SK-N-SH (cell line): ENCODE measurements at places on chromosomes 16 and 17. TPM values are rescaled to one million over a fixed set of nuclear protein-coding genes. Genes with fewer than 3 reads are reported as not detected.
A peak's percentile ranks its signal among the peaks of the same experiment; 100 is the strongest.

- H3K27ac ChIP-seq, result no peak overlapping the region
- H3K27me3 ChIP-seq, result no peaks in the 10 kb centered on the region
- DNase-seq, result no peak
- peaks cover 8% of the 10 kb centered on the region for H3K36me3 ChIP-seq
- peaks cover 3% of the 10 kb centered on the region; the same call in 1 of the 2 replicates for H3K4me1 ChIP-seq
These were observed 2.0 kb downstream of the SNRNP25 start for GRCh38 chr16:55571-56136.

DNA sequence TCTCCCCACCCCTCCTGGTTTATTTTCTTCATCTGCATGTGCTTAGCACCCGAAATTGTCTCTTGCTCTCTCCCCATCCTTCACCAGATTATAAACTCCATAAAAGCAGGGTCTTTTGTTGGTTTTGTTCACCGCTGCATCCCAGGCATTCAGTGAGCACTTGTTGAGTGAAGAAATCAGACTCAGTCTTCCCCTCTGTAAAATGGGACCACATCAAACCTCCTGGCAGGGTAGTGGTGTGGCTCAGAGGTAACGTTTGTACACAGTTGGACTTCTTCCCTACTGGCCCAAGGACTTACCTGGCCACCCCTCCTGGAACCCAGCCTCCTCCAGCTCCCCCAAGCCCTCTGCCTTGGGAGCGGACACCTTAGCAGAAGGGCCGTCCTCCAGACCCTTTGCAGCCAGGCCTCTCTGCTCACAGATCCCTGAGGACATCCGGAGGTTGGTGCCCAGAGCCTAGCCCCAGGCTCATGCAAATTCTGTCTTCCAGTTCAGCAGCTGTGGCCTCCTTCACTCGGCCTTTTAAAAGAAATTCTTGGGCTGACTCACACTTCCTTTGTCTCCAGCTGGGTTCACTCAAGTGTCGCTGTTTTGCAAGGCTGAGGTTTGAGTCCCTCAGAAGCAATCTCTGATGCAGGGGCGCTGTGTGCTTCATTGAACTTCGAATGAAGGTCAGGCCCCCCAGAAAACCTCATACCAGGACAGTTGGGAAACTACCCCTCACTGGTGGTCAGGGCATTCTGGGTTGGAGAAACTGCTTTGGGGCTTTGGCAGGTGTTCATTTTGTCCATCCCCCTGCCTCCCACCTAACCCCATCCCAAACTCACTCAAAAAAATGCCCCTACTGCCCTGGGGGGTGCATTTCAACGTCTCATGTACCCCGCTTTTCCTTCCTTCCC is 16.8 kb upstream of the RMI2 start:
- H3K36me3 ChIP-seq, result no peaks in the 10 kb centered on the region
- DNase-seq, result no peak
- no peaks in the 10 kb centered on the region for H3K27me3 ChIP-seq
- H3K27ac ChIP-seq, result peak overlapping the region; percentile 70

- H3K36me3 ChIP-seq, result no peaks in the 10 kb centered on the region
- H3K27me3 ChIP-seq, result no peaks in the 10 kb centered on the region
- H3K27ac ChIP-seq, result no peak overlapping the region
- H3K4me3 ChIP-seq, result no peak overlapping the region
- no peaks in the 10 kb centered on the region for H3K4me1 ChIP-seq
These were observed 161.4 kb upstream of the C16orf82 start for GRCh38 chr16:26905336-26905735.

DNA sequence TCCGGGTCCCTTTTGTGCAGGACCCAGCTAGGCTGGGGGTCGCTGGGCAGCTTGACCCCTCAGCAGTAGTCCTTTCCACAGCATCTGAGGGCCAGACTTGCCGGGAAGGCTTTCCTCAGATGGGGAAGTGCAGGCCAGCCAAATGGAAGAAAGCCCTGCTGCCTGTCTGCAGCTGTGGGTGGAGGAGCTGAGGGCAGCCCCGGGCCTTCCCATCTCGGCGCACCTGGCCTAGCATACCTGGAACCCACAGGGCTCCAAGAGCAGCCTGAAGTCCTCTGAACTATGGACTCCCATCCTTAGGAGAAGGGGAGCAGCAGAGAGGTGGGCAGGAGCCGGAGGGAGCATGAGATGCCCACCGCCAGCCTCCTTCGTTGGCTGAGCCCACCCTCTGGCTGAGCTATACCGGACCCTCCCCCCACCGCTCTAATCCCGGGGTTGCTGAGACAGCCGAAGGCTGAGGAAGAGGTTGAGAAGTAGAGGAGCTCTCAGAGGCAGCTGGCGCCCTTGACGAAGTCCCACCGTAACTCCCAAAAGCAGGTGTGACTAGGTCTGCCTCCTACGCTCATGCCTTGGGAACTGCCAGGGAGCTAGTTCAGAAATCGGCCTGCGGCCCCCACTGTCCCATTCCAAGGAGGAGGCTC is 13.2 kb downstream of the UBALD2 start:
- no peaks in the 10 kb centered on the region for H3K27me3 ChIP-seq
- no peak overlapping the region for H3K27ac ChIP-seq
- no peak overlapping the region for H3K4me3 ChIP-seq
- H3K4me1 ChIP-seq, result peaks cover 10% of the 10 kb centered on the region; the same call in 1 of the 2 replicates
- no peaks in the 10 kb centered on the region for H3K36me3 ChIP-seq

GRCh38 chr17:67470163-67470562 is 93.1 kb downstream of the PITPNC1 start:
- H3K4me3 ChIP-seq, result no peak overlapping the region
- H3K4me1 ChIP-seq, result peaks cover 3% of the 10 kb centered on the region; the same call in 1 of the 2 replicates
- H3K27me3 ChIP-seq, result no peaks in the 10 kb centered on the region
- H3K27ac ChIP-seq, result no peak overlapping the region
- no peak for DNase-seq

Gene MAPT
- polyA plus RNA-seq, result 0.47 and 0.74 TPM in 2 replicates

Gene AGRP
- not detected in 2 replicates for polyA plus RNA-seq

DNA sequence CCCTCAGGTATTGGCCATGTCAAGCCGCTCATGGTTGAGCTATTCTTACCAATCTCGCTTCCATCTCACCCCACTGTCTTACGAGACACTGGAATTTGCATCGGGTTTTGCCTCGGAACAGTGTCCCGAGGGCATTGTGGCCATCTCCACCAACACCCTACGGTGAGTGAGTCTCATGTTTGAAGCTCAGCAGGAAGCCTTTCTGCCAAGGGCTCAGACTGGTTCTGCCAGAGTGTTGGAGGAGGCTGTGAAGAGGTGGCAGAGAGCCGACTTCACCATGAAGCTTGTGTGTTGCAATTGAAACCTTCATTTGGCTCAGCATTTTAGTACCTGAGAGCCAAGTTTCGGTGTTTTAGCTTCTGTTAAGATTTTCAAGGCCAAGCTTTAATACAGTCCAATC is 38.0 kb downstream of the SF3B3 start:
- H3K36me3 ChIP-seq, result peaks cover 84% of the 10 kb centered on the region
- no peak for DNase-seq
- no peaks in the 10 kb centered on the region for H3K27me3 ChIP-seq
- no peak overlapping the region for H3K4me3 ChIP-seq

GRCh38 chr17:43411749-43412148 is 13.0 kb downstream of the ARL4D start:
- H3K27me3 ChIP-seq, result no peaks in the 10 kb centered on the region
- no peak overlapping the region for H3K4me3 ChIP-seq
- H3K36me3 ChIP-seq, result no peaks in the 10 kb centered on the region

- peak overlapping the region; percentile 90 for H3K4me3 ChIP-seq
- peaks cover 27% of the 10 kb centered on the region for H3K36me3 ChIP-seq
- no peak overlapping the region for H3K27ac ChIP-seq
- peaks cover 9% of the 10 kb centered on the region; the same call in 1 of the 2 replicates for H3K4me1 ChIP-seq
- no peaks in the 10 kb centered on the region for H3K27me3 ChIP-seq
- no peak for DNase-seq
These were observed 7.2 kb upstream of the UNK start for GRCh38 chr17:75777296-75777922.

DNA sequence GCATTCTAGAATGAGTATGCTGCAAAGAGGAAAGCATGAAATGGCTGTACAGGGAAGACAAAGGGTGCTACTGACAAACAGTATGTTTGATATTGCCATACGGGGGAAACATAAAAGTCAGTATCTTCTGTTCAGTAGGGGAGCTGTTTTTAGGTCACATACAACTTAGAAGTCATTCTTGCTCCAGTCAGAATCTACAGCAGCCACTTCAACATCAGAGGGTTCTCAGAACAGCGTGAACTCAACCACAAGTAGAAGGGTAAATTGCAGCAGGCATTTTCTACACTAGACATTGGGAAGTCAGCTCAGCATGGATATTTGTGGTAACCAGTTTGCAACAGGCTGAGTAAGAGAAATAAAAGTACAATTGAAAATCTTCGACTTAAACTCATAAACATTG is 1241.8 kb upstream of the GOT2 start:
- no peaks in the 10 kb centered on the region for H3K27me3 ChIP-seq
- H3K36me3 ChIP-seq, result no peaks in the 10 kb centered on the region
- H3K4me3 ChIP-seq, result no peak overlapping the region
- no peaks in the 10 kb centered on the region for H3K4me1 ChIP-seq
- no peak overlapping the region for H3K27ac ChIP-seq
- DNase-seq, result no peak

DNA sequence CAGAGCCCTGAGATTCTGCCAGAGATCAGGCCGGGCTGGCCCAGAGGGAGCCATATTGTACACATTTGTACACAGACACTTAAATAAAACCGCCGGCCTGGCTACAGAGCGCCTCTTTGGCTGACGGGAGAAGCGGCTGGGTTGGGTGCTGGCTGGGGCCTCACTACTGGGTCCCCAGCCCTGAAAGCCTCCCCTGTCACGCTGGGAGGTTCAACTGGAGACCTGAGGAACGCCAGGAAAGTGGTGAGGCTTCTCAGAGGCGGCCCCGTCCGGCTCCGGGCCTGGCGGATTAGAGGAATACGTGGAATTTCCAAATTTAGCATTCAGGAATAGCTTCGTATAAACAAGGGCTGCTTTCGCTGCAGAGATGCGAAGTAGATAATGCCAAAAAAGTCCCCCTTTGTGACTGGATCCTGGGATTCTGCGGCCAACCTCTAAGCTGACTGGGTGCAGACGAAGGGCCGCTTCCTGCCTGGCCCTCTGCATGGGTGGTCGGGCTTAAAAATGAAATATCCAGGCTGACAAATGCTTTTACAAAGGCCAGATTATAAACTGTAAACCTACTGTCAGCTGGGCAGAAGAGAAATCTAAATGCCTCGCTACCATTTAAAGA is 252.4 kb downstream of the IRF8 start:
- DNase-seq, result no peak
- no peaks in the 10 kb centered on the region for H3K36me3 ChIP-seq
- peaks cover 53% of the 10 kb centered on the region for H3K27me3 ChIP-seq
- no peak overlapping the region for H3K4me3 ChIP-seq
- no peak overlapping the region for H3K27ac ChIP-seq

DNA sequence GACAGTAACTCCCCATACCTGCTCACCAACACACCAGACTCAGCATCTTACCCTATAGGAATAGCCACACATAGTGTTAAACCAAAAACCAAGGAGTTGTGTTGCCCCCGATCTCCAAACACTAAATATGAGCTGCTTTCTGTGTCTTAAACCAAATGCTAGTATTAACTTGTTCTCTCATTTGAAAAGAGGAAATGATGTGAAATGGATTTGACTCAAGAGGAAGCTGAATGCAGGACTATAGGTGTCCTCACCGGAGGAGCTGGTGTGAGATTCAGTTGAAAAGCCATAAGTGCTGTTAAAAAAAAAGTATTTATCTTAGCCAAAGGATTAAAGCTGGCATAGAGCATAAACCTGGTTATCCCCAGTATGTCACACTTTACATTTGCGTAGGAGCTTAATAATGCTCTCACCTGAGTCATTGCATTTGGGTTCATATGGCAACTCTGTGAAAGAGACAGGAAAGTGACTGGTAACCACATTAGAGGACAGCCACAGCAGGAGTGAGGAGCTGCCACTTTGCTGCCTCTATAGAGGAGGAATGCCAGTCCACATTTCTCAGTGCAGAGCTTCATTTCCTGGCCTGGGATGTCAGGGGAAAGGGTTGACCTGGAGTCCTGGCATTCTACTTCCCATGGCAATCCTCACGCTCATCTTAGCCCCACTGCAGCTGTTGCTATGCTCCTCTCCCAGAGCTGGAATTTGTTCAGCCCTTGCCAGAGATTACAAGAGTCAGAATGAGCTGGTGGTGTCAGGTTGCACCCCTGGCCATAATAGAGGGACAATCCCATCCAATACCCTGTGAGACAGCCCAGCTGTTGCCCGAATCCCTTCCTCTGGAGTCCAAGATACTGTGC is 143.3 kb upstream of the ANKFN1 start:
- H3K36me3 ChIP-seq, result no peaks in the 10 kb centered on the region
- no peak overlapping the region for H3K27ac ChIP-seq
- no peaks in the 10 kb centered on the region for H3K27me3 ChIP-seq

Gene HLF
- 0.03 and 0.21 TPM in 2 replicates for polyA plus RNA-seq

GRCh38 chr16:89881368-89881730 is 8.0 kb downstream of the TCF25 start:
- no peaks in the 10 kb centered on the region for H3K4me1 ChIP-seq
- H3K27ac ChIP-seq, result no peak overlapping the region
- no peaks in the 10 kb centered on the region for H3K27me3 ChIP-seq
- DNase-seq, result no peak
- H3K36me3 ChIP-seq, result peaks cover 39% of the 10 kb centered on the region
- no peak overlapping the region for H3K4me3 ChIP-seq

DNA sequence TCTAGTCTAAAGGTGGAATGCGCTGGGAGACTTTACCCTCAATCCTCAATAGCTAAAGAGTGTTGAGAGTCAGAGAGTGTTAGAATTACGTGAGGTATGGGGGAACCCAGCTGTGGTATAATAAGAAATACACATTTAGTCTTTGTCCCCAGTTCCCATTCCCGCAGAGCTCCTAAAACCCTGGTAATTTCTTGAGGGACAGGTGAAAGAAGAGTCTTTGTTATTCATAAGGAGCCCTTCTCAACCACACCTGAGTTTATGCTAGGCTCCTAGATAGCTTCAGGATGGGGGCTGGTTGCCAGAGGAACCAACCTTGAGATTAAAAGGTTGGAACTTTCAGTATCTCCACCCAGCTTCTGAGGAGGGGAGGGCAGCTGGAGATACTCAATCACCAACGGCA is 5.8 kb downstream of the ZNF18 start:
- peaks cover 34% of the 10 kb centered on the region for H3K36me3 ChIP-seq
- H3K4me3 ChIP-seq, result no peak overlapping the region
- no peak overlapping the region for H3K27ac ChIP-seq
- no peak for DNase-seq
- H3K4me1 ChIP-seq, result 0 out of 2 replicates have a peak, but pooled peaks cover 5% of the 10 kb centered on the region
